ENCODE measurements at places on chromosomes 5 and 9.
A peak's percentile ranks its signal among the peaks of the same experiment; 100 is the strongest.

DNA sequence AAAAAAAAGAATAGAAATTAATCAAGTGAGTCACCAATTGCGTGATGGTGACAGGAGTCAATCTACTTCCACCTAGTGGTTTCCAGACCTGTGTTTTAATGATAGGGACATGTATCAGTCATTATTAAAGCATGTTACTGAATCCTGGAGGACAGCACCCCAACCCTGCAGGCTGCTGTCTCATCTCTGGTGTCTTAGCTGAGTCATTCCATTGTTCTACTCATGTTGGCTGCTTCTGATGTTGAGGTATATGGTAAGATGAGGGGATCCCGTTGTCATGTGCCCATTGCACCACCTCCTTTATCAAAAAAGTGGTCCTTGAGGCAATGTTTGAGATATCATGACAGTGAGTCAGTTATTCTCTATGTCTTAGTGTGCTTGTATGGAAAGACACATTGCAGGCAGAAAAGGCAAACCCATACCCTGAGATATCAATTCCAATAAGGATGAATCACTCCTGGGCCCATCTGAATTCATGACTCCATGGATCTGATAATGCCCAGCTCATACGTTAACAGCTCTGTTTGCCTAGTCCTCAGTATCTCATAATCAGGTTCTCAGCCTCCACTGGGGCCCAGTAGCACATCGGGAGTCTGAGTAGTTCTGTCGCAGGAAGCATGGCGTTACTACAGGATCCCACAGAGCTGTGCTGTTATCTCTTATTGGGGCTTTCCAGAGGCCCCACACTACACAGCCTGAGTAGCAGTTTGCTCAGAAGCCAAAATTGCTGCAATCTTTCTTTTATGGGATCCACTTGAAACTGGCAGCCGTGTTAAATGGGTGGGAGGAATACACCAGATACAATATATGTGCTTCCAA lies 31.2 kb downstream of the HMGCS1 start:
- DNase-seq: peak; percentile 22

DNA sequence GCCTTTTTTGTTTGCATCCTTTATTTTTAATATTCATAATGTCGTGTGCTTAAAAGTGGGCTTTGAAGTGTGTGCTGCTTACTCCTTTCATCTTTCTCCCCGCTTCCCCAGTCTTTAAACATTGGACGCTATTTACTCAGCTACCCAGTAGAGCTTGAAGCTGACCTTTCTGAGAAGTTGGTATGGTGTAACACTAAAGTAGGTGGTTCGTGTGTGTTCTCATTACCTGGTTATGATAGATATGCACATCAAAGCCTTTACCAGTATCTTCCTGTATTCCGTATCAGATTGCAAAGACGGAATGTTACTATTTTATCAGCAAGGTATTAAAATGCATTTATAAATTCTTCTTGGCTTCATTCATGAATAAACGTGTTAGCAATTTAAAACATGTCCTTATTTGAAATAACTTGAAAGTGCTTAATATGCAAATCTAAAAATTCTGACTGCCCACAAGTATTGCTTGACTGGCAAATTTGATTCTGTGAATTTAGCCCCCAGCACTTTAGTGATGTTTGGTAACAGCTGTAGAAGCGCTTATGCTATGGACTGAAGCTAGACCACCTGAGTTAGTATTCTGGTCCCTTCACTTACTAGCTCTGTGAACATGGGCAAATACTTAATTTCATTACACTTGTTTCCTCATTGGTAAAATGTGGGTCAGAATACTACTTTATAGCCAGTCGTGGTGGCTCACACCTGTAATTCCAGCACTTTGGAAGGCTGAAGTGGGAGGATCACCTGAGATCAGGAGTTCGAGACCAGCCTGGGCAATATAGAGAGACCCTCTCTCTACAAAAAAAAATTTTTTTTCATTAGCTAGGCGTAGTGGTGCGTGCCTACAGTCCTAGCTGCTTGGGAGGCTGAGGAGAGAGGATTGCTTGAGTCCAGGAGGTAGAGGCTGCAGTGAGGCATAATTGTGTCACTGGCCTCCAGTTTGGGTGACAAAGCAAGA lies 1.7 kb downstream of the RRAGA start:
- no peak for DNase-seq

- no peak for DNase-seq
Measured at GRCh38 chr5:149481485-149481884, 69.8 kb downstream of the CSNK1A1 start.

DNA sequence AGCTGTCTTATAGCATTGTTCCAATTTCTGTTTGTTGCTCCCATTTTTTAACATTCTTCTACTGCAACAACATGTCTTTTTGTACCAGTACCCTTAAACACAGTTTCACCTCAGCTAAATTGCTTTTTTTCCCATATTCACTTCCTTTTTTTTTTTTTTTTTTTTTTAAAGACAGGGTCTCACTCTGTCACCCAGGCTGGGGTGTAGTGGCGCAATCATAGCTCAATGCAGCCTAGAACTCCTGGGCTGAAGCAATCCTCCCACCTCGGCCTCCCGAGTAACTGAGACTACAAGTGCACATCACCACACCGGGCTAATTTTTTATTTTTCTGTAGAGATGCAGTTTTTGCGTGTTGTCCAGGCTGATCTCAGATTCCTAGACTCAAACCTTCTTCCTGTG lies 161.3 kb downstream of the NIPBL start:
- DNase-seq: no peak

- peak; percentile 50 for DNase-seq
Measured at GRCh38 chr9:4298255-4299004, 1.4 kb downstream of the GLIS3 start.

- DNase-seq: no peak
Measured at GRCh38 chr9:97525451-97525850, 24.0 kb downstream of the TMOD1 start.

- DNase-seq: peak; percentile 8
Measured at GRCh38 chr5:53425687-53426511, 54.5 kb upstream of the FST start.

DNA sequence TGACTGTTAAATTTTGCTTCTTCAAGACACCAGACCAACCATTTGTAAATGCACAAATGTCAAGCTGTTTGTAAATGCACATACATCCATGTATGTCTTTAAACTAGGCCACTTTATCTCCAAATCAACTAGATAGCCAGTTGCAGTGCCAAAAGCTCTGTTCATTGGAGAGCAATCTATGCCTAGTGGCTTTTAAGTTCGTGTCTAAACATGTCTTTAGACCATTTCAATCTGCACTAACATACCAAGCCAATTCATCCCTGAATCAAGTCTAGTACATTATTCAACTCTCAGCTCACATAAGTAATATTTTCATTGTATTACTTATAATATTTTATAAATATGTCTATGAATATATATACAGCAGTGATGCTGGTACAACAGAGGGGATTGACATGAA lies 985.9 kb downstream of the CDH18 start:
- no peak for DNase-seq

- no peak for DNase-seq
Measured at GRCh38 chr9:95004411-95005277, 278.1 kb downstream of the AOPEP start.

DNA sequence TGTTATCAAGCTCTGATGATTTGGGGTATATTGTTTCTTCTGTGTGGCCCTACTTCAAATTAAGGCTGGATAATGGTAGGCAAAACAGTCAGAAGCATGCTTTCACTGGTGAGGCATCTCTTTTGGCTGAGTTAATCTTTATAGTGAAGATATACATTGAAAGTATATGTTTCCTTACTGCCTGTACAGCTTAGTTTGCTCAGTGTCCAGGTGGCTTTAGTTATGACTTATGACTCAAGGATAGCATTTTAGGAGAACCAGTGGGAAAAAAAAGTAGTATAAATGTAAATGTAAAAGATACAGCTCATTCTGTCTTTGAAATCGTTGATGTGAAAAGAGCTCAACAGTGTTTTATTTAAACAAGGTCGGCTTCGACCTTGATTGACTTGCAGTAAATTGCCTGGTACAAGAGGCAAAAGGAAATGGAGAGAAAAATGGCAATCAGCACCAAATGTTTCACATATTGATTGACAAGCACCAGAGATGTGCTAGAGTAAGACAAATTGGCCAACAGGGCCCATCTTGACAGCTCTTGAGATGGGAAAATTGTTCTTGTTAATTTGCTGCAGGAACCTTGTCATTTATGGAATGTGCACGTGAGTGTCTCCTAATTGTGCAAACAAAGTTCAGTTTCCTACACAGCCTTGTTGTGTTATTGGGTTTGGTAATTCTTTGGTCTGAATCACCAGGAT lies 447.4 kb upstream of the WWC1 start:
- DNase-seq: no peak

- no peak for DNase-seq
Measured at GRCh38 chr9:123246534-123246933, 21.9 kb downstream of the STRBP start.

- peak; percentile 8 for DNase-seq
Measured at GRCh38 chr5:133754575-133755169, 142.3 kb upstream of the FSTL4 start.

DNA sequence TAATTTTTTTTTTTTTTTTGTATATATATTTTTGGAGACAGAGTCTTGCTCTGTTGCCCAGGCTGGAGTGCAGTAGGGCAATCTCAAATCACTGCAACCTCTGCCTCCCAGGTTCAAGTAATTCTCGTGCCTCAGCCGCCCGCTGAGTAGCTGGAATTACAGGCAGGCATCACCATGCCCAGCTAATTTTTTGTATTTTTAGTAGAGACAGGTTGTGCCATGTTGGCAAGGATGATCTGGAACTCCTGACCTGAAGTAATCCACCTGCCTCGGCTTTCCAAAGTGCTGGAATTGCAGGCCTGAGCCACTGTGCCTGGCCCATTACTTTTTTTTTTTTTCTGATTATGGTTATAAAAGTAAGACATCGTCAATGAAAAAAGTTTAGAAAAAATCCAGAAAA lies 84.0 kb upstream of the LMNB1 start:
- no peak for DNase-seq

DNA sequence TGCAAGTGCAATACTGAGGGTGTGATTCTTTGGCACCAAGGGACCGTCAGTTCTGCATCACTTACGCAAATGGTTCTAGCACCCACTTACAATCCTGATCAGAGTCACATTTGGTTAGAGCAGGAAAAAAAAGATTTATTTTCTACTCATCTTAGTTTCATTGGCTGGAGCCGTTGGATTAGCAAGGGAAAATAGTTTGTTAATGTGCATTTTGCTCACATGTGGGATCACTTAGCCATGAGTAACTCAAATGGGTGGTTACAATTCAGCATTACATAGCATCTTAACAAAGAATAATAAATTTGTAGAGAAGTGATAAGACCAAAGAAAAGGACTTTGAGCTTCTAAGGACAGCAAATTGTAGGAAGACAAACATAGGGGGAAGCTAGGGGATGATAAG lies 216.9 kb downstream of the AUH start:
- no peak for DNase-seq

- DNase-seq: no peak
Measured at GRCh38 chr9:79034583-79034982, 537.2 kb upstream of the TLE4 start.

DNA sequence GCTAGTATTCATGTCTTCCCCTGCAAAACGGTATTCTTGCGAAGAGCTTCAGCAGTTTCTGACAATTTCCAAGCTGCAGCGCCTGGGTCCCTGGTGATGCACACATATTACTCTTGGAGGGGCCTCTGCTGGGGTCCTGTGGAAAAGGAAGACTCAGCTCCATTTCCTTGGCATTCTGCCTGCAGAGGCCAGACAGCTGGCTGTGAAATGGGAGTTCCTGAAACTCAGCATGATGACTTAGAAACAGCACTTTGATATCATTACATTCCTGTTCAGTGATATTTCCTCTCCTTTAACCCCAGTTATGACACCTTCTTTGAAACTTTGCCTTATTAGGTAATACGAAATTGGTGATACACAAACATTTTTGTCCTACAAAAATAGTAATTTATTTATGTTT lies 98.5 kb downstream of the APBA1 start:
- DNase-seq: no peak

- no peak for DNase-seq
Measured at GRCh38 chr5:155943516-155944407, 383.2 kb upstream of the SGCD start.

DNA sequence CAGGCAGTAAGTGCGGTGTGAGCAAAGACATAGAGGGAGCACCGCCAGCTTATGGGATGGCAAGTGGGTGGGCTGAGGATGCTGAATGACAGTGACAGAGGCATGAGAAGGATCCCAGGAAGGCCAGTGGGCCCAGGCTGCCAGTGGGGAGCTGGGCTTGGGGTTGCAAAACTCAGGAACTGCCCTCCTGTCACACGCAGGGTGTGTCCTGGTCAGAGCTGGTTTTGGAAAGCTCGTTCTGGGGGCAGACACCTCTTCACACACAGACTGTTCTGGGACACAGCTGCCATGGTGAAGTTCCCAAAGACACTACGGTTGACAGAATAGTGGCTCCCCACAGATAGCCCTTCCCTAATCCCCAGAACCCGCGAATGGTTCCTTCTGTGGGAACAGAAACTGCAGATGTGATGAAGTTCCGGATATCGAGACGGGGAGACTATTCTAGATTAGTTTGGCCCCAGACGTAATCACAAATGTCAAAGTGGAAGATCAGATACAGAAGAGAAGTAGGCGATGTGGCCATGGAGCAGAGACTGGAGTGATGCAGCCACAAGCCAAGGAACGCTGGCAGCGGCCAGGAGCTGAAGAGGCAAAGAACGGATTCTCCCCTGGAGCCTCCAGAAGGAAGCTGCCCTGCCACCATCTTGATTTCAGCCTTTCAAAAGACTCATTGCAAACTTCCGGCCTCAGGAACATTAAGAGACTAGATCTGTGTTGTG lies 159.0 kb downstream of the COL23A1 start:
- DNase-seq: no peak

- DNase-seq: no peak
Measured at GRCh38 chr5:10524376-10525123, 39.3 kb upstream of the ANKRD33B start.
